ENCODE measurements at places on chromosomes 12 and 14. TPM values are rescaled to one million over a fixed set of nuclear protein-coding genes. Genes with fewer than 3 reads are reported as not detected.

Gene ABCD2
- total RNA-seq: 0.42 TPM

GRCh38 chr12:107526555-107527180 lies 158.9 kb upstream of the PWP1 start:
- H3K36me3 ChIP-seq: no peaks in the 10 kb centered on the region
- H3K4me1 ChIP-seq: no peaks in the 10 kb centered on the region
- DNase-seq: no peak
- H3K4me3 ChIP-seq: no peak overlapping the region
- no peaks in the 10 kb centered on the region for H3K27me3 ChIP-seq

DNA sequence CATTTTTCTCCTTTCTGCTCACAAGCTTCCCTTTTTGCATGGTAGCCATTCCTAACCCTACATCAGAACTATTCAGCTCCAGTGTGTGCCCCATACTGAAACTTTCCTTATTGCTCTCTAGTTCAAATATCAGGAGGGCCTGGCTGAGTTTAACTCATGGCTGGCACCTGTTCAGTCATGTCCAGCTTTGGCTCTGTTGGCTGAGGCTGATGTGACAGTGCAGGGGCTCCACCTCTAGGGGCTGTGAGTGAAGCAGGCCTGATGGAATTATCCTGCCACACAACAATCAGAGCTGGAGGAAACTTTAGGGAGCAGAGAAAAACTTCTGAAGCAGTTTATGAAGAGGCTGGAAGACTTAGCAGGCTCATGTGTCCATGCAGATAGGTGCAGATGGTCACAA lies 8.5 kb downstream of the COQ6 start:
- no peaks in the 10 kb centered on the region for H3K27me3 ChIP-seq
- no peaks in the 10 kb centered on the region for H3K4me1 ChIP-seq
- no peak for DNase-seq

DNA sequence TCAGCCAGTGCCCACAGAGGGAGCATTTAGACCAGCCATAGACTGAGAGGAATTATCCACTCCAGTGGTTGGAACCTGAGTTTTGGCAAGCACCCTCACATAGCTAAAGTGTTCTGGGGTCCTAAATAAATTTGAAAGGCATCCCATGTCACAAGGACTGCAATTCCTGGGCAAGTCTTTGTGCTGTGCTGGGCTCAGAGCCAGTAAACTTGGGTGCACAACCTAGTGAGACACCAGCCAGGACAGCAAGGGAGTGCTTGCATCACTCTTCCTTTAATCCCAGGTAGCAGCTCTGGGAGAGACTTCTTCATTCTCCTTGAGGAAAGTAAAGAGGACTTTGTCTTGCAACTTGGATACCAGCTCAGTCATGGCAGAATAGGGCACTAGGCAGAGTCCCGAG lies 142.0 kb upstream of the FSCB start:
- H3K4me1 ChIP-seq: no peaks in the 10 kb centered on the region
- H3K4me3 ChIP-seq: no peak overlapping the region

Gene ZNF219
- total RNA-seq: 33.0 TPM

DNA sequence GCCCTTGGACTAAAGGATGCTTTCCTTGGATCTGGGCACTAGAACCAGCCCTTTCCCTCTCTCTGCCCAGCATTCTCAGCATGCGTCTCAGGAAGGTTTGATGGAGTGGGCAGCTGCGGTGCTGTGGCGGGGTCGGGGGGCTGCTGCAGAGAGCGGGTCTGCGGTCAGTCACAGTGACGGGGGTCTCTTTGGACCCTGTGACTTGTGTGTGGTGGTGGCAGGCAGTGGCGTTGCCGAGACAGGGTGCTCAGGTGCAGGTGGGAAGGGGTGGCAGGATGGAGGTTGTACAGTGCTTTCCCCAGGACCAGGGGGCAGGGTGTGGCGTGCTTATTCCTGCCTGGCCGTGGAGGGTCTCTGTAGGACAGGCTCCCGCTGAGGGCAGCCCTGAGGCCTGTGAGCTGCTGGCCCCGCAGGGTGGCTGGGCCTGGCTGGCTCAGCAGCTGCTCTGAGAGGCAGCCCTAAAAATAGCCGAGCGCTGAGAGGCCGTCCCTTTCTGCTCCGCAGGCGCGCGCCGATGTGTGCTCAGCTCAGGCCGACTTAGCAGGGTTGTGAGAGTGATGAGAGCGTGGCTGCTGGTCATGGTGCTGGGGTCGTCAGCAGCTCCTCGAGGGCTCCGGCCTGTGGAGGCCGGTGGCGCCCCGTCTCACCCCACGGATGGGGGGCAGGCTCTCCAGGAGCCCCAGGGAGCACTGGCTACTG lies 9.7 kb downstream of the PACS2 start:
- no peak for DNase-seq
- no peaks in the 10 kb centered on the region for H3K4me1 ChIP-seq
- H3K4me3 ChIP-seq: no peak overlapping the region
- H3K36me3 ChIP-seq: no peaks in the 10 kb centered on the region
- H3K27ac ChIP-seq: no peak overlapping the region
- H3K27me3 ChIP-seq: no peaks in the 10 kb centered on the region

Gene SERPINA10
- not detected for total RNA-seq

Gene C12orf50
- 0.32 TPM for total RNA-seq

DNA sequence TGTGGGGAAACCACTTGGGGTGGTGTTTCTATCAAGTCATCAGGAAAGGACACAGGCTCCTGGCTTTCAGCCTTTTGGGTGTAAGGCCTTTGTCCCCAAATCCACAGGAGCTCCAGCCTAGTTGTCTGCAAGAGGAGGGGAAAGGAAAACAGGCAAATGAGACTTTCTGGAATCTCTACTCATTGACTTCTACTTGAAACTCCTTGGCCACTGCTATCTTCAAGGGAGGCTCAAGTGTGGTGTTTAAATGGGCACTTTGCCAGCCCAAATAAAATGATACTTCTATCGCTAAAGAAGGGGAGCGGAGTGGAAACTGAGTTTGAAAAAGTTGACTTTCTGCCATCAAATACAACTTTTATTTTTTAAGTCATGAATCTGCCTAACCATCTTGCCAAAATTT lies 445.9 kb upstream of the RGS6 start:
- H3K27me3 ChIP-seq: no peaks in the 10 kb centered on the region
- H3K4me3 ChIP-seq: no peak overlapping the region
- H3K36me3 ChIP-seq: no peaks in the 10 kb centered on the region
- peaks cover 3% of the 10 kb centered on the region for H3K4me1 ChIP-seq

DNA sequence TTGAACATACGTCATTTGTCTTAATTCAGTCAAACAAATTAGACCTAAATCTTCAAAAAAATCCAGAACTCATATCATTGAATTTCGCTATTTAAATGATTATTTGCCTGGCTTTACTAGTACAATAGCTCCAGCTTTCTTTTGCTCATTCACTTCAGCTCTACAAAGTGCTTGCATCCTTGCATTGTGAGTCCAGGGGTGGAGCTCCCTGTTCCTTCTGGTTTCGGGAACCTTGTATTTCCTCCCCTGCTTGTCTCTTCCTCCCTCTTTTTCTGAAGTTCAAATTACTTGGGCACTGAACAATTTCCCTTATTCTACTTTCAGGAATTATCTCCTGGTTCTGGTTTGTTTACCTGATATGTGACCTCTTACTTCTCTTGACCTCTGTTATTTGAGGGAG lies 58.1 kb upstream of the KITLG start:
- no peak for DNase-seq
- H3K36me3 ChIP-seq: no peaks in the 10 kb centered on the region
- no peaks in the 10 kb centered on the region for H3K27me3 ChIP-seq
- no peaks in the 10 kb centered on the region for H3K4me1 ChIP-seq
- no peak overlapping the region for H3K27ac ChIP-seq

GRCh38 chr14:23349156-23349845 lies 3.4 kb downstream of the SLC22A17 start:
- H3K27me3 ChIP-seq: no peaks in the 10 kb centered on the region
- no peak overlapping the region for H3K27ac ChIP-seq
- no peak for DNase-seq
- H3K4me1 ChIP-seq: no peaks in the 10 kb centered on the region

DNA sequence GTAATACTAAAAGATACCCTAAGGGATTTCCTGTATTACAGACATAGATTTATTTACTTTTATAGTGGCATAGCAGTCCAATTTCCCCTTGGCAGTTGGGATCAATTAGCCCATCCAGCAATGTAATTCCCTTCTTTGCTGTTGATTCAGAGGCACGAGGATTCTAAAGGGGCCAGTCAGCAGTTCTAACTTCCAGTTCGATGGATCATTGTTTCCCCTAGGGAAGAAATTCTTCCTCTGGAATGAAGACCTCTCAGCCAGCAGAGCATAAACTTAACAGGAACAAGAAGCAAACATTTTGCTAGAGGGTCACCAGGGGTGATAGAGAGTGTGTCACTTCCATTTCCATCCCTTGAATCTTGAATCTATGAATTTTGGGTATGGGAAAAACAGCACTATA lies 395.7 kb upstream of the NOVA1 start:
- H3K4me1 ChIP-seq: no peaks in the 10 kb centered on the region
- no peaks in the 10 kb centered on the region for H3K36me3 ChIP-seq
- H3K27me3 ChIP-seq: no peaks in the 10 kb centered on the region
- H3K4me3 ChIP-seq: no peak overlapping the region
- DNase-seq: no peak

GRCh38 chr12:70321191-70321590 lies 44.9 kb upstream of the KCNMB4 start:
- no peaks in the 10 kb centered on the region for H3K27me3 ChIP-seq
- no peaks in the 10 kb centered on the region for H3K4me1 ChIP-seq
- no peaks in the 10 kb centered on the region for H3K36me3 ChIP-seq
- no peak overlapping the region for H3K27ac ChIP-seq
- no peak for DNase-seq

GRCh38 chr14:49545716-49546115 lies 40.5 kb downstream of the RPS29 start:
- no peaks in the 10 kb centered on the region for H3K27me3 ChIP-seq
- no peak overlapping the region for H3K27ac ChIP-seq
- no peak for DNase-seq
- H3K4me1 ChIP-seq: no peaks in the 10 kb centered on the region
- no peaks in the 10 kb centered on the region for H3K36me3 ChIP-seq

DNA sequence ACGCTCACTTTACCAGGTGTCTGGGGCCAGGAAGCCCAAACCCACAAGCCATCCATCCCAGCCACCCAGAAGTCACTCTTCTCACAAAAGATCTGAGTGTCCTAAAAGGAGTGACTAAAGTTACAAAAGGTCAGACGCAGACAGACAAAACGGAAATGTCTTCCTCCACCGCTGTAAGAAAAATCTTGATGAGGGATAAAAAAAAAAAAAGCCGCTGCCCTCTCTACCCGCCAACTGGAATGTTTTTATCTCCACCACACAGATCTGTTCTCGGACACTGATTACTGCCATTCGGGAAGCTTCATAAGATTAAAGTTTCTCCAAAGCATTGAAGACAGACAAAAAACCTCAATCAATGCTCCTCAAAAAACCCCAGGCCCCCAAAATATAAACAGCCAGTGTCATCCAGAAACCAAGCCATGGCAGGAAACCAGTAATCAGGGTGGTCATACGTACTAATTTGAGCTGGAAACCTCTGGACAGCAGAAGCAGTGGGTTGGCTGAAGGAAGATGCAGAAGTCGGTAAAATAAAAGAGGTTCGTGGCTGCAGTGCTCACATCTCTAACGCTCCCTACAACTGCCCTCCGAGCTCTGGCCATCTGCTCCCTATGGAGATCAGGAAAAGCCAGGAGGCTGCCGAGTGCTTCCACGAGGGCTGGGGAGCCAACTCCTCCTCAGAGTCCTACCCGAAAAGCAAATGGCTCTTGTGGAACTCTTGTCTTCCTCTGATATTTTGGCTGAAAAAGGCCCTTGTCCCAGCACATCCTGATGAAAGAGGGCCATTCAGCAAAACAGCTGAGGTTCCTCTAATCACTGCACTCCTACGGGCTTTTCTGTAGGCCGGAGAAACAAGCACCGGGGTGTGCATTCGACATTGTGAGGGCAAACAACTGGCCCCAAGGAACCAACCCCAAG lies 30.3 kb downstream of the SSH1 start:
- no peaks in the 10 kb centered on the region for H3K27me3 ChIP-seq
- peaks cover 6% of the 10 kb centered on the region for H3K4me1 ChIP-seq
- no peak overlapping the region for H3K27ac ChIP-seq
- no peak for DNase-seq

GRCh38 chr12:94805749-94806529 lies 155.6 kb upstream of the TMCC3 start:
- no peak overlapping the region for H3K4me3 ChIP-seq
- H3K36me3 ChIP-seq: no peaks in the 10 kb centered on the region

Gene PSME1
- 125 TPM for total RNA-seq

DNA sequence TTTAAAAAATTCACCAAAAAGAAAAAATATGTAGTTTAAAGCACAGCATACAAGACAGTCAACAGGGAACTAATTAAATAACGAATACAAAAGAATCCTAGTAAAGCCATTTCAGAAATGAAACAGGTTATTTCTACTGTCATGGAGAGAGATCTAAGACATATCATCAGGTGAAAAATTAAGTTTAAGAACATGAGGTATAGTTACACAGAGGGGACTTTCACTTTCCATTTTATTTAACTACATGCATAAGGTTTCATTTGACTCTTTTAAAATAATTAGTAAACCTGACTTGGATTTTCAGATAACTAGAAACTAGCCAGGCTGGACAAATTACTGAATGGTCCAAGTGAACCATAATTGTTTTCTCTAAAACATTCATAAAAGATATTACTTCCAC lies 11.3 kb downstream of the SEC23A start:
- no peaks in the 10 kb centered on the region for H3K27me3 ChIP-seq
- no peak overlapping the region for H3K4me3 ChIP-seq
- no peak for DNase-seq
- H3K4me1 ChIP-seq: no peaks in the 10 kb centered on the region

Gene AKAP5
- 2.9 TPM for total RNA-seq

DNA sequence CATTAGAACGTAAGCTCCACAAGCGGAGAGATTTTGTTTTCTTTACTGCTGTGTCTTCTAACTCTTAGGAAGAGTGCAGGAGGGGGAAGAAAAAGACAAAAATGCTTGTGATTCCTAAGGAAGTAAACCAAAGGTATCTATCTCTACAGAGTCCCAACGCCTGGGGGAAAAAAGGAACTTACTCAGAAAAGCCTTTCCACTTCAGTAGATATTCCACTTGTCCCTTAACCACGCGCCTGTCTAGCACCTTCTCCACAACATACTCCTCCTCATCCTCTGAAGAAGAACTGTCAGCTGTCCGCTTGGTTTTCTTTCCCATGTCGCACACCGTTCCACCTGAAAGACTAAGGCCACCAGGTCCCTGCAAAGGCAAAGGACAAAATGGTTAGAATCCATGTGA lies 22.6 kb downstream of the CBX5 start:
- H3K4me1 ChIP-seq: no peaks in the 10 kb centered on the region
- DNase-seq: no peak
- H3K36me3 ChIP-seq: no peaks in the 10 kb centered on the region
- no peak overlapping the region for H3K4me3 ChIP-seq

Gene C12orf54
- total RNA-seq: not detected

Gene GXYLT1
- total RNA-seq: 13.5 TPM

- H3K27me3 ChIP-seq: no peaks in the 10 kb centered on the region
- DNase-seq: peak; percentile 79
- no peaks in the 10 kb centered on the region for H3K4me1 ChIP-seq
- no peaks in the 10 kb centered on the region for H3K36me3 ChIP-seq
- no peak overlapping the region for H3K27ac ChIP-seq
Observed at GRCh38 chr14:88013750-88014349, 8.9 kb downstream of the GPR65 start.

- H3K4me1 ChIP-seq: peaks cover 5% of the 10 kb centered on the region
- no peaks in the 10 kb centered on the region for H3K27me3 ChIP-seq
- no peaks in the 10 kb centered on the region for H3K36me3 ChIP-seq
- H3K4me3 ChIP-seq: no peak overlapping the region
- H3K27ac ChIP-seq: peak overlapping the region; percentile 76
Observed at GRCh38 chr12:89453121-89453978, 71.2 kb downstream of the GALNT4 start.

Gene LMO3
- 26.8 TPM for total RNA-seq

Gene PMEL
- total RNA-seq: 0.93 TPM

- no peaks in the 10 kb centered on the region for H3K4me1 ChIP-seq
- H3K4me3 ChIP-seq: peak overlapping the region; percentile 49
- peak; percentile 75 for DNase-seq
- H3K27ac ChIP-seq: no peak overlapping the region
- H3K36me3 ChIP-seq: no peaks in the 10 kb centered on the region
Observed at GRCh38 chr12:32390572-32391219, 8.7 kb upstream of the FGD4 start.

Gene OAS2
- 18.6 TPM for total RNA-seq

Gene NABP2
- 19.7 TPM for total RNA-seq

All from aorta (tissue), 5 donors.